ENCODE measurements at places on chromosomes 6 and 20.

DNA sequence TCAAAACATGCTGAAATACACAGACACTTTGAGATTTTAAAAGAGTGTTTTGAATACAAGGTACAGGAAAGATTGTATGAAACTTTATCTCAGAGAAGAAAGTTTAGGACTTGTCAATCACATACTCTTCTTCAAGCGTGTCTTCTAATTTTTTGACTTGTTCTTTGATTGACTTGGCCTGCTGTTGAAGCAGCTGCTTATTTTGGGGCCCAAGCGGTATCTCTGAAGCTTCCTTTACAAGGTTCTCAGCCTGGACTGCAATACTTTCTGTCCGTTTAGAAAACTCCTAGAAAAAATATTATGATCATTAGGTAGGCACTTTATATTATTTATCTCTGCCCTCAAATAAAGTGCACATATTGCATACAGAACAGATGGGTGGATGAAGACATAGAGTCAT lies 201.3 kb downstream of the SYNE1 start:
- H3K4me3 ChIP-seq, result no peak overlapping the region
- H3K27ac ChIP-seq, result no peak overlapping the region
- H3K27me3 ChIP-seq, result no peaks in the 10 kb centered on the region

GRCh38 chr6:138864343-138864890 lies 68.5 kb downstream of the ECT2L start:
- no peaks in the 10 kb centered on the region for H3K36me3 ChIP-seq
- DNase-seq, result no peak
- H3K27me3 ChIP-seq, result no peaks in the 10 kb centered on the region
- no peak overlapping the region for H3K27ac ChIP-seq
- H3K4me3 ChIP-seq, result no peak overlapping the region

DNA sequence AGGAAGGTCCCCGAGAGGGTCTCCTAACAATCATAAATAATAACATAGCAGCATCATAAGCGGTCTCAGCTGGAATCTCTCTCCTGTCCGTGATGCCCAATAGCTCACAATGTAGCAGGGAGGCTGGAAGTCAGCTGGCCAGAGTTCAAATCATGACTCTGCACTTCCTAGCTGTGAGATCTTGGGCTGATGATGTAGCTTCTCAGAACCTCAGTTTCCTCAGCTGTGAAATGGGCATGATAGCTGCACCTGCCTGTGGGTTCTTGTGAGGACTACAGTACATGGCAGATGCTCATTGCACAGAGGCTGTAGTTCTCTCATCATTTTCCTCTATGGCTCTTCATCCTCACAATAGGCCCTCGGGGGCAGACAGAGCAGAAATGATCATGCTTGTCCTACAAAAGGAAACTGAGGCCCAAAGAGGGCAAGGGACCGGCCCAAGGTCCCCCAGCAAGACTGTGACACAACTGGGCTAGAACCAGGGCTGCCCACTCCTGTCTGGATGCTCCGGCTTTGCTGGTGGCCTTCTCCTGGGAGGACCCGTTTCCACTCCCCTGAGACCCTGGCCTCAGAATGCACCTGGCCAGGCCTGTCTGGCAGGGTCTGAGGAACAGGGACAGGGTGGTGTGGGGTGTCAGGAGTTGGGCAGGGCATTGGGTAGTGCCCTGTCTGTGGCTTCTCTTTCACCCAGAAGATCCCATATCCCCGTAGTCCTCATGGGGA lies 17.7 kb downstream of the SLC12A5 start:
- no peak overlapping the region for H3K27ac ChIP-seq
- no peaks in the 10 kb centered on the region for H3K36me3 ChIP-seq
- no peak overlapping the region for H3K4me3 ChIP-seq
- DNase-seq, result no peak

DNA sequence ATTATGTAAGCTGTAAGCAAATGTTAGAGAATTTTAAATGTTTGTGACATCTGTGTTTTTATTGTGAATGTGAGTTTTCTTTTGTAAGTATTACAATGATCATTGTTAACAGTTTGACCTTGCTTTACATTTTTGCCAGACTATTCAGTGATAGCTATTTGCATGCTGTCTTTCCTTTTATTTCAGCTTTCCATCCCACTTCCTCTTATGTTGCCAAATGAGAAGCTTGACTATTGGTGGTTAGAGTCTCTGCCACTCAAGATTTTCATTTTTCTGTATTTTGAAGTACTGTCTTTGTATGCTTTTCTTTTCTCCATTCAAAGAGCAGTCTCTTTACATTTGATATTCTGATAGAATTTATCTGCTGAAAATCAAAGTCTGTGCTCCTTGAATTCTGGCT lies 104.1 kb downstream of the PRIM2 start:
- H3K4me3 ChIP-seq, result no peak overlapping the region
- DNase-seq, result no peak
- H3K27ac ChIP-seq, result no peak overlapping the region
- no peaks in the 10 kb centered on the region for H3K27me3 ChIP-seq

GRCh38 chr6:41974281-41974825 lies 32.7 kb upstream of the CCND3 start:
- H3K36me3 ChIP-seq, result no peaks in the 10 kb centered on the region
- no peak for DNase-seq
- no peaks in the 10 kb centered on the region for H3K27me3 ChIP-seq
- H3K4me3 ChIP-seq, result no peak overlapping the region
- peaks cover 4% of the 10 kb centered on the region for H3K4me1 ChIP-seq
- no peak overlapping the region for H3K27ac ChIP-seq

All from neuronal stem cell (in vitro differentiated cells).